Naive B cell (primary cell): ENCODE measurements at places on chromosomes 4 and X.

- peak; percentile 31 for DNase-seq
These were observed 44.1 kb upstream of the NEUROG2 start for GRCh38 chr4:112560084-112560483.

- DNase-seq = no peak
These were observed 1638.8 kb upstream of the PCDH7 start for GRCh38 chr4:29081234-29081955.

DNA sequence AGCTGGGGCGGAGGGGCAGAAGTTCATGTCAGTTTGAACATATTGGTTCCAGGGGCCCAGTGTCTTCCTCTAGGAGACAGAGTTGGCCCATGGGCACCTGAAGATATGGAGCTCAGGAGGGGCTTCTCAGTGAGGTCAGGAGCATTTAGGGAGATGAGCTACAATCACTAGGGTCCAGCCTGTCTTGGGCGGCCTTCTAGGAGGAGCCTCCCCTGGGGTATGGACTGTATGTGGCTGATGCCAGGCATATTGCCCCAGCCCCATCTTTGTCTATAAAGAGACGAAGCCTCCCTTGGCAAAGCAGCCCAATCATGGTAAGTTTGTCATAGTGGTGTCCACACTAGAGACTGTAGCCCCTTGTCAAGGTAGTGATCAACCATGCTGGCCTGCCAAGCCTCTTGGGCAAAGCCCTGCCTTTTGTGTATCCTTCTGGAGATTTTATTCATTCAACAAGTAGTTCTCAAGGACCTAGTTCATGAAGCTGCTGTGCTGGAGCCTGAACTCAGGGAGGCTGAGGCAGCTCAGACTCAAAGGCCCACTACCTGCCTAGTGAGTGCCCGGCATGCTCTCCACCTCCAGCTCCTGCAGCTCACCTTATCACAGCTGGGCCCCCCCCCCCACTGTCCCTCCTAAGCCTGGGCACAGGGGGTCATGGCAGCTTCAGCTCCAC, 5.4 kb upstream of the CNGA2 start:
- no peak for DNase-seq

DNA sequence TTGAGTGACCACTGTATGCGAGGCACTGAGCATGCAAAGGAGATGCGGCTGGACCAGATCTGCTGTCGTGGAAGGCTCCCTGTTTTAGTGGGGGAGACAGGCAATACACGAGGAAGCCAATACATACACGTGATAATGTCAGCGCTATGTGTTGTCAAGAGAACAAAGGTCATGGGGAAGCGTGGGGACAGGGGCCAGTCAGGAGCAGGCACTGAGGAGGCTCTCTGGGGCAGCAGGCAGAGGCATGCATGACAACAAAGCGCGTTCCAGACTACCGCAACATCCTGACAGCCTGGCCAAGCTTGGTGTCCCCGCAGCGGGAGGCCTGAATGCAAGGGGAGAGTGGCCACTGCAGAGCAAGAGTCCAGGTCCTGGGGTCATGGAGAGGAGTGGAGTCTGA, 61.9 kb downstream of the DCTD start:
- DNase-seq = no peak

DNA sequence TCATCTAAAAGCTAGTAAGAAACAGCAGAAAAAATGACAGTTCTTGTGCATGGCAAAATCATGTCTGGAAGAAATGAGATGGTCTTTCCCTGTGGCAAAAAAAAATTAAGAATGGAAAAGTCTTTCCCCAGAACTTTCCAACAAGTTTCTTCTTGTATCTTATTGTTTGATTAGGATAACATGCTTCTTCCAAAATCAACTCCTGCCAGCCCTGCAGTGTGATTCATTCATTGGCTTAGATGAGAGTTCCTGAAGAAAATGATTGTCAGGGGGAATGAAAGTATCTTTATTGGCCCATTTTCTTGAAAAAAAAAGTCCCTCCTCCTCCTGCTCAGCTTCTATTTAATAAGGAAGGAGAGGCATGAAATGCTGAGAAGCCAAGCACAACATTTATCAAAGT, 407.7 kb downstream of the ARAP2 start:
- DNase-seq = no peak

- DNase-seq = peak; percentile 46
These were observed 537.8 kb upstream of the BOD1L1 start for GRCh38 chr4:14165222-14165920.

DNA sequence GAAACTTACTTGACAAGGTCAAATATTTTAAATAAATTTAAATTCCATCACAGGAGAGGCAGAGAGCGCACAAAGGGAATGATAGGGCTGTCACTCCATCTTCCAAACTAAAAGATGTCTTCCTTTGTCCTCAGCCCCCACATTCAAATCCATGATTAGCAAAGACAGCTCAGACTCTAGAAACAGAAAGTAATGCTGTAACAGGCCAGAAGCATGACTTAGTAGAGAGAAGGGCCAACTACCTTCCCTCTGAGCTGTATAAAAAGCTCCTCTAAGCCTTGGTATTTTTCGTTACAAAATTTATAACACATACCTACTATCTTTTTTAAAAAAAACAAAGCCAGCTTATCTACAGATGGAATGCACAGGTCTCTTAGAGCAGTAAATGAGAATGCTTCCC, 207.4 kb downstream of the MAPK10 start:
- no peak for DNase-seq

DNA sequence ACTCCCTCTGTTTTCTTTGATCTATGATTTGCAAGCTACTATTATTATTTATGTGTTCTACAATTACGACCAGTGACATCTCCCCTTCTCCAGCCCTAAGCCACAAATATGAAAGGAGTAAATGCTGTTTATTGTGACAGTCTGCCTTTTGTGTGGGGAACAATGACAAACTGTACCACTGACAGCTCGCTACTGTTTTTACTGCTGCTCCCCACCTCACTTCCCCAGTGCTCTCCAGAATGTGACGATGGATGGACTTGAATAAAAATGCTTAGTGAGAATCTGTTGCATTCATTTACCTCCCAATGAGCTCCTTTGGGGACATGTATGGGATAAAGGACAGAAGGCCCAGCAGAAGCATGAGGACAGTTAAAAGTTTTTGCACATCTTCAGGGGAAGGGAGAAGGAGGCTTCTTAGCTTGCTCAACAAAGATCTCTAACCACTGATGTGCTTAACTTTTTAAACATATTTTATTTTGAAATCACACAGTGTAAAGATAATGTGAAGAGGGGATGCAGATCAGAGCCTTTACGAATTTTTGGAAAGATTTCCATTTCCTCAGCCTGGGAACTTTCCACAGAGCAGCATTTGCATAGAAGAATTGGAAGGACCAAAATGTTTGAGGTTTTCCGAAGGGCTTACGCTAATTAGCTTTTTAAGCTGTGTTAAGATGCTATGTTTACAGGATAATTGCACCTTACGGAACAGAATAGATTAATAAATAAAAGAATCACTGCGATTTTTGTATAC, 485.1 kb upstream of the TENM3 start:
- DNase-seq = no peak
